Suppressor macrophage treated with lipopolysaccharide for 1 hour (primary cell): ENCODE measurements at places on chromosomes 11 and 22.

DNA sequence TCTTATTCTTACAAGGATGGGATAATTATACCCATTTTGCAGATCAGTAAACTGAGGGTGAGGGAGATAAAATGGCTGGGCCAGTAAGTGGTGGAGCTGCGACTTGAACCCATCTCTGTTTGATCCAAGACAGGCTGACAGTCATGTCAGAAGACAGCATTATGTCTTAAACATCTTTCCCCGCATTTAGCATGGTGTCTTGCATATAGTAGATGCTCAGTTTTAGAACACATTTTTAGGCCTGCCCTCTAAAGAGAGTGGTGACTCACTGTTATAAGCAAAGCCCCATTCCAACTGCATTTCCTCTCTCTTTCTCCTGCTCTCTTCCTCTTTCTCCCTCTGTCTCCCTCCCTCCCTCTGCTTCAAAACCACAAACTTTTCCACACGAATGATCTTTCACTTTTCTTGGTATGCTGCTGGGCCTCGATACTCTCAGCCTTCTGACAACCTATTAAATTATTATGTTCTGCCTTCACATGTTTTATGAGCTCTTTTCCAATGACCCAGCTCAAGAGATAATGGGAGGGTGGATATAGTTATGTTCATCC, 25.2 kb downstream of the CWC15 start:
- DNase-seq = peak; percentile 39

DNA sequence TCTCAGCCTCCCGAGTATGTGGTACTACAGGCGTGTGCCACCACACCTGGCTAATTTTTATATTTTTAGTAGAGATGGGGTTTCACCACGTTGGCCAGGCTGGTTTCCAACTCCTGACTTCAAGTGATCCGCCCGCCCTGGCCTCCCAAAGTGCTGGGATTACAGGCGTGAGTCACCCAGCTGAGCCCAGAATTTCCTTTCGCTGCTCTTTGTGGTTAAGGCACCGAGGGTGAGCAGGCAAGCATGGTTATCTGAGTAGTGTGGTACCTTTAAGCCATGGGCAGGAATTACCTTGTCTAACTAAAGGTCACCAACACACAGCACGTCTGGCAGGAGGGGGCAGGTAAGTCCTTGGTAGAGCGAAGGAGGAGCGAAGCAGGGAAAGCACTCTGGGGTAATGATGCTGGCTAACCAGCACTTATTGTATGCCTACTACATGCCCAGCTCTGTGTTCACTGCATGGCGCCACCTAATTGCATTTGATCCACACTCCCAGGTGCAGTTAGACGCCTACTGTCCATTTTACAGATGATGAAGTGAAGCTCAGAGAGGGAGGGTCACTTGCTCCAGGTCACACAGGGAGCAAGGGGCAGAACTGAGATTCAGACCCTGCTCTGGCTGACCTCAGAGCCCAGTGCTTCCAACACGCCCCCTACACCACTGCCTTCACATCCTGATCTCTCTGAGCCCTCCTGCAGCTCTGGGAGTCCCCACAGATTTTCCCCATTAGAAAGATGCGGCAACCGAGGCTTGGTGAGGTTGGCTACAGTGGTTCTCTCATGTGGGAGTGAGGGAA, 45.7 kb downstream of the TRIOBP start:
- DNase-seq = peak; percentile 82

- no peak for DNase-seq
These were observed at the start of gene POU2AF1 for GRCh38 chr11:111378861-111379601. POU2AF1 (minus strand) TSS chr11:111379275; CDS start chr11:111379177, 98 bp downstream.

GRCh38 chr22:44983878-44984482, 25.8 kb downstream of the PHF21B start:
- no peak for DNase-seq

- DNase-seq = peak; percentile 23
These were observed at the start of gene PHETA2 for GRCh38 chr22:42074132-42074811. PHETA2 (plus strand) TSS chr22:42074248; CDS start chr22:42077294, 3,046 bp downstream.
